ENCODE measurements at places on chromosomes 5 and 9. TPM values are rescaled to one million over a fixed set of nuclear protein-coding genes. Genes with fewer than 3 reads are reported as not detected.

Gene TAS2R1
- total RNA-seq: not detected

Gene C5orf46
- not detected for total RNA-seq

Gene IFNA8
- total RNA-seq: not detected

Gene KLHL3
- 1.2 TPM for total RNA-seq

Gene PDZD2
- total RNA-seq: 4.5 TPM

Gene LECT2
- not detected for total RNA-seq

Gene SUSD1
- 29.2 TPM for total RNA-seq

Gene ENTPD2
- not detected for total RNA-seq

Gene NREP
- 8.5 TPM for total RNA-seq

Gene BTNL3
- not detected for total RNA-seq

Gene ARHGEF37
- 3.3 TPM for total RNA-seq

Gene PLK2
- 247 TPM for total RNA-seq

All from mammary microvascular endothelial cell (primary cell).